ENCODE measurements at places on chromosomes 4 and X. TPM values are rescaled to one million over a fixed set of nuclear protein-coding genes. Genes with fewer than 3 reads are reported as not detected.

S100G gene
- not detected for total RNA-seq

SSX5 gene
- not detected for total RNA-seq

GRCh38 chrX:136767104-136767941 lies 13.4 kb downstream of the ARHGEF6 start:
- DNase-seq: no peak

DNA sequence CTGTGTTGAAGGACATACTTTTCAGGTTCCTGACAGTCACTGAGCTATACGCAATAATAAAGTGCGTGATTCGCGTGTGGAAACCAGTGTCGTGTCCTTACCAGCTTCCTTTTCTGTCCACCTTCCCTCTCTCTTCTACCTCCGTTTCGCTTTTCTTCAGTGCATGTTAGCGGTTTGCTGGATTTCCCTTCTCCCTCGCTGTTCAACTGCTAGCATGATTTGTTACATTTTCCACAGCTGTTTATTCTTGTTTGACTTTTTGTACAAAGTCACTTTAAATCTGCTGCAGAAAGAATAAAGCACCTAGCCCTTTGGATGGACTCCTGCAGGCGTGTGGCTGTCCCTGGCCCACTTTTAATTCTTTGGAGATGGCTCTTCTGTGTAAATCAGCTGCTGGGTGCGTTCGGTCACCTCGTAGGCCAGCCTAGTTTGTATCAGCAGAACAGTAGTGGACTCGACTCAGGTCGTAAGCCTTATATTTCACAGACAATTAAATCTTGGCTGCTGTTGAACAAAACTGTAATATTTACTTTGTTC lies 8.9 kb upstream of the HAND2 start:
- DNase-seq: no peak

DNA sequence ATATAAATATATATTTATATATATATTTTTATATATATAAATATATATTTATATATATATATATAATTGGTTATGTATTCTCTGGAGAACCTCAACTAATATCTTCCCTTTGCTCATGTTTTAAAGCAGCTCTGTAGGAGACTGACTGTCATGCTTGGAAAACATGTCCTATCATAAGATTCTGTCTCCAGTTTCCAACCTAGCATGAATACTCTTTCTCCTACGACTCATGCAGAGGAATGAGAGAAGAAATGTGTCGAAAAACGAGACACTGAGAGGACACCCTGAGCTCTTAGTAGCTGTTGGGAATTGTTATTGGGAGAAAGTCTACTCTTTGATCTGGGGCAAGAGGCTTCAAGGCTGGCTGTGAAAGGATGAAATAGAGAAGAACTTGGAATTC lies 166.5 kb upstream of the SLIT2 start:
- DNase-seq: no peak

GRCh38 chr4:98237204-98237603 lies 24.0 kb upstream of the RAP1GDS1 start:
- DNase-seq: no peak

DNA sequence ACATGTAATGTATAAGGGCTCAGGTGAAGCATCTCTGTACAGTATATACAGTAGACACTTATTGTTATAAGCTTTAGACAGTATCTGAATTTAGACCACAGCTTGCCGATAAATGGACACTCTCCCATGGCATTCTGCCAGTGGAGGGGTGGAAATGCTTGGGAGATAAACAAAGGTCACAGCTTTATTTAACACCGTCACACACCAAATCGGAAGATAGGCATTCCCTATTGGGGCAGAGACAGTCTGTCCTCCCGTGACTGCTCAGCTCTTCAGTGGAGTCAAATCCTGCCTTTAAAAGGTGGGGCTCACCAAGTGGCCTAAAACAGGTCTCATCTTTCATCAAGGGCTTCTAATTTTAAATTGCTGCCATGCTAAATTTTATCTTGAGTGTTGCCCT lies 178.8 kb downstream of the CAMK2D start:
- no peak for DNase-seq

GRCh38 chrX:33190016-33190415 lies 21.3 kb downstream of the DMD start:
- DNase-seq: no peak
